Stimulated activated CD4-positive, alpha-beta T cell treated with anti-CD3 and anti-CD28 coated beads, TNF-alpha, amount 100 ng/mL, for 4 hours (primary cell): ENCODE measurements at places on chromosomes 16 and 17.

GRCh38 chr16:73277071-73277470, 229.1 kb upstream of the ZFHX3 start:
- DNase-seq = no peak

DNA sequence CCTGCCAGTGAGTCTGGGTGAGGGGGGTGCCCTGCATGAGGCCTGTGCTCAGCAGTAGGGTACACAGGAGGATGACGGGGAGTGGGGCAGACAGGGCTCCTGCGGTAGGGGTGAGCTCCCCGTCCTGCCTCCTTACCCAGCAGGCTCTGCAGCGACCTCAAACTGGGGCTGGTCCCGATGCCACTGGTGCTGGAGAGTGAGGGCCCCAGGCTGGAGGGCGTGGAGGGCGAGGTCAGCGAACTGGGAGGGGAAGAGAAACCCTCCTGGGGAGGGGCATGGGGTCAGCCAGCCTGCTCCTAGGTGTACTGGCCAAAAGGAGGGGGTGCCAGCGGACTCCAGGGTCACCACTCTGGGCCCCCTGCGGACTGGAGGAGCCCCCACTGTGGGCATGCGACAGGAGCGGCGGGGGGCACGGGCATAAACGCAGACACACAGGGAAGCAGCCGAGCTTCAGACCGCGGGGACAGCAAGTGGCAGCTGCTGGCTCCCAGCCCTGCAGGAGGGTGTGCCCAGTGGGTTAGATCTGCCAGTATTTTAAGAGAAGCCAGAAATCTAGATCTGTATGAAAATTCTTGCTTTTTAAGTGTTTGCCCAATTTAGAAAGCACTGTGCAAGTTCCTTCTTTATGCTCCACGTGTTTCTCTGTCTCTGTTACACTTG, 9.0 kb upstream of the VASN start:
- DNase-seq = no peak

GRCh38 chr17:80471922-80472321, 4.5 kb downstream of the NPTX1 start:
- no peak for DNase-seq

DNA sequence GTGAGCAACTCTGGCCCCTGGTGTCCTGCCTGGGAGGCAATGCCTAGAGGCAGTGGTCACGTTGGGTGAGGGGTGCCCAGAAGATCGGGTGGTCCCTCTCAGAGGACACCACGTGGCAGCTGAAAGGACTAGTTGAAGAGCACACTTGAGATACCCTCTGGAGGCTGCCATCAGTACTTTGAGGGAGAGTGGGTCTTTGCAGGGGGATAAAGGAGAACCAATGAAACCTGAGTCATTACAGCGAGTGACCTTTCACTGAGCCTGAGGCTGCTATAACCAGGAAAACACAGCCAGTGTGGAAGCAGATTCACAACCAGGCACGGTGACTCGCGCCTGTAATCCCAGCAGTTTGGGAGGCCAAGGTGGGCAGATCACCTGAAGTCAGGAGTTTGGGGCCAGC, 18.9 kb downstream of the CA4 start:
- DNase-seq = no peak

- DNase-seq = no peak
Observed at GRCh38 chr17:42893359-42893758, 7.2 kb upstream of the G6PC1 start.

GRCh38 chr17:7961421-7961820, 29.4 kb downstream of the CNTROB start:
- DNase-seq = no peak

GRCh38 chr16:11372829-11373306, 27.6 kb downstream of the RMI2 start:
- DNase-seq = no peak

DNA sequence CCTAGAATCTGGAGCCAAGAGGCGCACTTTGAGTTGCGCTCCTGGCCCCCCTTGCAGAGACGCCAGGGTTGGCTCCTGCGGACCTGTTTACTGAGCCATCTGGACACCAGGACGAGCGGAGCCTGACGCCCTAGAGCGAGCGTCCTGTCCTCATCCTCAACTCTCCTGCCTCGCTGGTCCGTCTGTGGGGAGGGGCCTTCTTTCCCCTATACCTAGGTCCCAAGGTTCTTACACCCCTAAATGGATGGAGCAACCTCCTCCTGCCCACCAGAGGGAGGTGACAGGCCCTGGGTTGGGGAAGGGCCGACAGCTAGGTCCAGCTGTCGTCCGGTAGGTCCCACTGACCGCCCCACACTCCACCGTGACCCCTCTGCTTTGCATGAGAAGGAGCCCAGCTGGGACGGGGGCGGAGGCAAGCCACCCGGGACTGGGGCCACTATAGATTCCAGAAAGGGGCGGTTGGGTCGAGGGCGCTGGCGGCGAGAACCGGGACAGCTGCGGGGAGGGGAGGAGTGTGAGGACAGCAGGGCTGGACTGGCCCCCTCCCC, 3.1 kb upstream of the LHX1 start:
- DNase-seq = no peak

DNA sequence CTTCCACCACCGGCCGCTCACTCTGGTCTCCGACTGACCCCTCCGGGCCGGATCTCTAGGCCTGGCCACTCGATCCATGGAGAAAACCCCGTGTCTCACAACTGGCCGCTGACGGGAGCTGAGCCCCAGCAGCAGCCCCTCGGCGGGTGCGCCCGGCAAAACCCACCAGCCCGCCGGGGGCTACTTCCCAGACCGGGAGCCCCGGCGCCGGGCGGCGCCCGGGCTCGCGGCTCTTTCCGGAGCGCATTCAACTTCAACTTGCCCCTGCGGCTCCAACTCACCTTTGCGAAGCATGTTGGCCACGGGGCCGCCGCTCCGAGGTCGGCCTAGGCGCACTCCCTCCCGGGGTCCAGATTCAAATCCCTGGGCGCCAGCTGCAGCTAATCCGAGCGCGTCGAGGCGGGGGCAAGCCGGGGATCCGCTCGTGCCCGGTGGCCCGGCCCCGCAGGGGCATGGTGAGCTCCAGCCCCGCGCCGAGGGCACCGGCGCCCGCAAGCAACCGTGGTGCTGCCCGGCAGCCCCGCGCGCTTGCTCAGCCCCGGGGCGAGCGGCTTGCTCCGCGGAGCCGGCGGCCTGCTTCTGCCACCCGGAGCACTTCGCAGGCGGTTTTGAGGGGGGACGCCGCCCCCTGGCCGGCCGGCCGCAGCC, 438 bp downstream of the RTN4RL1 start:
- no peak for DNase-seq

DNA sequence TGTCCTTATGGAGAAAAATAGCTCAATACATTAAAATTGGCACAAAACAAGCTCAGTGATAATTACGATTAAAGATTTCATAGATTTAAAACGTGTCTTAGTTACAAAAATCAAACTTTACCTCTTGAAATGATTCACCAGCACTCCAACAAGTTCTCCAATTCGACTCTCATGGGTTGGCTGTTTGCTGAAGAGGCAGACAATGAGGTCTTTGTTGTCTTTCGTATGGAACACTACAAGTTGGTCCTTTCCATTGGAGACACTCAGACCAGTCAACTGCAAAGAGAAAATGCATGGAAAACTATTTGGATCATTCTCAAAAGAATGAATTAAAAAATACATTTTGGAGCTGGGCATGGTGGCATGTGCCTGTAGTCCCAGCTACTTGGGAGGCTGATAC, 118.2 kb downstream of the CDK5R1 start:
- no peak for DNase-seq

GRCh38 chr17:50155115-50155819, 4.8 kb upstream of the PPP1R9B start:
- DNase-seq = no peak

- DNase-seq = no peak
Observed at GRCh38 chr17:37605081-37605480, 4.1 kb downstream of the SYNRG start.

DNA sequence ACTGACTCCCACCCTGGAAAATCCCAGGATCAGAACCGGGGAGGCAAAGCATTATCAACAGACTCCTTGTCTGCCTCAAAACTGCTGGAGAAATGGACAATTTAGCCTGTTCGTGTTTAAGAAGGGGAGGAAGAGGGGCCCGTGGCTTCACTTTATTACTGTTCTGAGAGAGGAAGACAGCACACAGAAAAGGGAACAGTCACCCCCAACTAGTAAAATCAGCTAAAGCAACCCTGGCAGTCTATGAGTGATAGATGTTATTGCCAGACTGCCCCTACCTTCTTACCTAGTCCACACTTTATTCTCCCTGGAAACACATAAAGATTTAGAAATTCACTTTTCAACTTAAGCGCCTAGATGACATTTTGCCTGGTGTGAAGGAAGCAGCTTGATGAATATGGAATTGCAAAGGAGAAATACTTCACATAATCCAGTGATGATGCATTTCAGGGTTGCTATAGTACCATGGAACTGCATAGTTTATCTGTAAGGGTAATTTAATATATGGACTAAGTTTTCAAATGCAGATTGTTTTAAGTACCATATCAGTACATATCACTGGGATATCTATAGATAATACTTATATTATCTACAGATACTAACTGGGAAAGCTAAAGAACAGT, 36.9 kb upstream of the TRAP1 start:
- DNase-seq = no peak

- no peak for DNase-seq
Observed at GRCh38 chr16:56688762-56689161, 6.5 kb downstream of the MT1X start.

GRCh38 chr16:11398136-11398535, 52.9 kb downstream of the RMI2 start:
- DNase-seq = no peak

GRCh38 chr17:69480245-69480644, 65.7 kb downstream of the MAP2K6 start:
- no peak for DNase-seq

DNA sequence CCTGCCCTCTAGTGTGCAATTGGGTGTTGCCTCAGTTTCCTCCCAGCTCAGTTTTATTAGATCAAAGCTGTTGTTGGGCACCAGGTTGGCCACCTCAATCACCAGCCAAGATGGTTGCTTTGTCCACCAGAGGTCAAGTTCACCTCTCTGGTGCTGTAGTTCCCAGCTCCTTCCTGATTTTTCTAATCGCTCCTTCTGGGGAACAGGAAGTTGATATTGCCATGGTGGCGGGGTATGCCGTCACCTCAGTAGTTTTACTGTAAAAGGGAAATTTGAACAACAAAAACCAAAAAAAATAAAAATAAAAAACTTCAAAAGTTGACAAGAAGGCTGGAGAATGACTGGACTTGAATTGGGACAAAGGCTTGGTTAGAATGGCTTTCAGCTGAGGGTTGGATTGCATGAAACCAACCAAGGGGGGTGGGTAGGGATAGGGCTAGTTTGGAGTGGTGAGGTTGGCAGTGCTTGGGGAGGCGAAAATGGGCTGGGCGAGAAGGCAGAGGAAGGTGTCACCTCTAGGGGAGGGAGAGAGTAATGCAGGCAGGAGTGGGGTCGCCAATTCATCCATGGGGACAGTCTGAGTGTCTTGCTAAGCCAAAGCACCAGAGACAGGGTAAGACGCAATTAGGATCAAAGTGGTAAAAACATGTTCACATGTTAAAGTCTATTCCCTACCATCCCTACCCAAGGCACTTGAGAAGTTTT, 6.2 kb downstream of the EFNB3 start:
- DNase-seq = no peak

- no peak for DNase-seq
Observed at GRCh38 chr16:12449795-12450194, 353.9 kb downstream of the CPPED1 start.

GRCh38 chr17:48729335-48730239, 1.0 kb upstream of the HOXB13 start:
- no peak for DNase-seq

- no peak for DNase-seq
Observed at GRCh38 chr16:66429290-66429962, 2.3 kb downstream of the BEAN1 start.

DNA sequence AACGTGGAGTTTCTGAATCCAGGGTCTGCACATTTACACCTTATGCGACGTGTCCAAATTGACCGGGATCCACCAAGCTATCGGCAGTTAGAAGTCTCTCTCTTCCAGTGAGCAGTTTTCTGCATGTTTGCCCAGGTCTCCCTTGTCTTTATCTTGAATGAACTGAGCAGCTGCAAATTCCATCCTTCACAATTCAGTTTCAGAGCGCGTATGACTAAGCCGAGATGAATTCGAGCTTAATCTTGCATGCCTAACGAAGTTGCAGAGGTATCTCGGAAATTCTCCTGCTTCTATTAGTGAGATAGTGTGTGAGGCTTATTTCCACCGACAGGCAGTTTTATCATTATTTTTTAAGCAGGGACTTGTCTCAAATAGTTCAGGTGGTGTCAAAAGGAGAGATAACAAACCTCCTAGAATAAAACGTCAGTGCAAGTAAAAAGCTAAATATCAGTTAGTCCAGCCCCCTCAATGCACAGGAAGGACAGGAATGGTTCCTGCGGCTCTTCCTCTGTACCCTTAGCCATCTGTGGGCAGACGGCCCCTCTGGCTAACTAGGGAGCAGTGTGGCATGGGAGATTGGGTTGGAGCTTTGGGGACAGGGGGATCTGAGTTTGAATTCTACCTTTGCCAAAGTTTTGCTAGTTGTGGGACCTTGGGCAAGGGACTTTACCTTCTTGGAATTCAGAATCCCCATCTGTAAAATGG, 93.0 kb upstream of the GPR139 start:
- no peak for DNase-seq

DNA sequence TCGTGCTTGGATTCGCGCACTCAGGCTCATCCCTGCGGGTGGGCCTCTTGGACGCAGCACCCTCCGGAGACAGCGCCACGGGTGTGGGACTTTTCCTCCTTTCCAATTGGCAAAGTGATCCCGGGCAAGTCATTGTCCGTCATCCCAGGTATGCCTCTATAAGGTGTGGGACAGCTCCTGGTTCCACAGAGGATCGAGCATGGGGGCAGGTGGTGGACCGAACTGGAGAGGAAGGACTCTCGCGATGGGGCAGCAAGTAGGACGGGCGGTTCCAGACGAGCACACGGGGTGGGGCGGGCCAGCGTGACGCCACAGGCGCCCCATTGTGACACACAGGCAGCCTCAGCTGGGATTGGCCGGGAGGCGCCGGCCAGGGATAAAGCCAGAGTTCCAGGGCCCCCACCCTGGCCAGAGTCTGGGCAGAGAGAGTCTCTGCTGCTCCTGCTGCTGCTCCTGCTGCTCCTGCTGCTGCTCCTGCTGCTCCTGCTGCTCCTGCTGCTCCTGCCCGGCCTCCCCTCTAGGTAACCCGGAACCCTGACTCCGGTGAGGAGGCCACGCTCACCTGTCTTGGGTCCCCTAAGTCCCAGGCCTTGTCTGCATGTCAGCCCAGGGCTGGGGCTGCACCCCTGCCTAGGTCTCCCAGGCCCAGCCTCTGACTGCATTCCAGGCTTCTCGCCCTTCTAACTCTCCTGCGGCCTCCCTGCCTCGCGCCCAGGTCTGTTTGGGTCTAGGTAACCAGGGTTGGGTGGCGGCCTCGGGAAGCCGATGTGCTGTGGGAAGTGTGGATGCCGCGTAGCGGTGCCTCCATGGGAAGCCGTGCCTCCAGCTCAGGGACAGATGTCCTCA, 38.5 kb upstream of the SLC47A1 start:
- DNase-seq = no peak

DNA sequence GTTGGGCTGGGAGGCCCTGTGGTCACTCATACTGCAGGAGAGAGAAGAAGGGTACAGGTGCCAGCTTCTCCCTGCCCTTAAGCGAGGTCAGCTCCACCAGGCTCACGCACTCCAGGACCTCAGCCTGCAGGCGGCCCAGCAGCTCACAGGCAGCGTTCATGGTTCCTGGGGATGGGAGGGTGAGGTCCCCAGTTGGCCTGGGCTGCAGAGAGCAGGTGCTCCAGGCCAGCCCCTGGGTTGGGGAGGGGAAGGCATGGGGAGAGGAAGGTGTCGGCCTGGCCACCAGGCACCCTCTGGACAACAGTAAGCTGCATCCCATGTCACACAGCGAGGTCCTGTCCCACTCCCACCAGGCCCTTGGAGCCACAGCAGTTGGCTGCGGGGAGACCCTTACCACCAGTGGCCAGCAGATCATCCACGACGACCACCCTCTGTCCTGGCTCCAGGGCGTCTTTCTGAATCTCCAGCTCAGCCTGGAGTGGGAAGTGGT, 2.0 kb downstream of the APRT start:
- no peak for DNase-seq
